Retina (tissue), 1 donor: ENCODE measurements at places on chromosomes 4 and X.

- no peak for DNase-seq
These were observed 13.6 kb upstream of the PDGFRA start for GRCh38 chr4:54215379-54216077.

DNA sequence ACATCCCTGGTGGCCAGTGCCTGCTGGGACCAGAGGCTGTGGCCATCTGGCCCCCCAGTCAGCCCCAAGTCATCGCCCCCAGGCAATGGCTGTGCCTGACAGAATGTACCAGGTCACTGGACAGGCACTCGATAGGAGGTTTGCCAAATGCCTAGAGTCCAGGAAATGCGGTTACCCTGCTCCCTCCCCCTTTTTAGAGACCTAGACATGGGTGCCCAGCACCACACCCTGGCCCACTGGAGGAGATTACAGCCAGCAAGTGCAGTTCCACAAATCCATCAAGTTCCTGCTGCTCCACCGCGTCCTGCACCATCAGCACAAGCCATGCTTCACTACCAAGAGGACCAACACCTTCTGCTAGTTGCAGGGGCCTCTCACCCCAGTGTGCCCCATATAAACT lies 16.2 kb upstream of the ZFX start:
- DNase-seq, result no peak

DNA sequence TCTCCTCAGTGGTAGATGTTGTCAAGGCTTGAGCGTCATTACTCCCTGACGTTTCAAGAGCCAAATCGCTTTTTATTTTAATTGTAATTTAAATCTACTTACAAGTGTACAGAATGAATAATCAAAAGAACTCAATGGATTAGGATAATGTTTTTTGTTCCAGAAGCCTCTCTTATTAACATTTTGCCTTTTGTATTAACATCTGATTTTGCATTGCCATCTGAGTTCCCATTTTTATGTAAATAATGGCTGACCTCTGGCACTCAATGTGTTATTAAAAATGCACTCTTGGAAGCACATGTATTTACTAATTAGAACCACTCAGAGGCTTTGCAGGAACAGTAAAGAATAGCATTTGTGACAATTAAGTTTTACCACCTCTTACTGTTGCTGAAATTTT lies 411.0 kb downstream of the EPHA5 start:
- no peak for DNase-seq

GRCh38 chr4:153242839-153243324 lies 38.6 kb downstream of the TRIM2 start:
- no peak for DNase-seq

GRCh38 chrX:105098201-105098600 lies 122.3 kb downstream of the TEX13A start:
- no peak for DNase-seq

DNA sequence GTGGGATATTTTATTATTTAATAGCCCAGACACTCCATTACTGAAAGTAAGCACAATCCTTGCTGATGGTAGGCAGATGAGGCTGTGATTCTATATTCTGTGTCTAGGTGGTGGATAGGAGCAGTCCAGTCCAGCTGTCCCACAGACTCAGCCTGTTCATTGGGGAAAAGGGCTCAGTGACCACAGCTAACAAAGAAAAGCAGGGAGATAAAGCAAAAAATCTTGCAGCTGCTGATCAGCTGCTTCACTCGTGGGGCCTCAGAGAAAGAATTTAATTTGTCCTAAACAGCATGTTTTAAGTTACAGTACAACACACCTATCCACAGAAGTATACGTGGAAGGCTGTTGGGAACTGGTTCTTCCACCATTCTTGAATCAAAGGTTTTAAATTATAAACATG lies 40.7 kb upstream of the ANK2 start:
- peak; percentile 19 for DNase-seq

GRCh38 chr4:128700659-128701350 lies 108.7 kb upstream of the JADE1 start:
- DNase-seq, result no peak

DNA sequence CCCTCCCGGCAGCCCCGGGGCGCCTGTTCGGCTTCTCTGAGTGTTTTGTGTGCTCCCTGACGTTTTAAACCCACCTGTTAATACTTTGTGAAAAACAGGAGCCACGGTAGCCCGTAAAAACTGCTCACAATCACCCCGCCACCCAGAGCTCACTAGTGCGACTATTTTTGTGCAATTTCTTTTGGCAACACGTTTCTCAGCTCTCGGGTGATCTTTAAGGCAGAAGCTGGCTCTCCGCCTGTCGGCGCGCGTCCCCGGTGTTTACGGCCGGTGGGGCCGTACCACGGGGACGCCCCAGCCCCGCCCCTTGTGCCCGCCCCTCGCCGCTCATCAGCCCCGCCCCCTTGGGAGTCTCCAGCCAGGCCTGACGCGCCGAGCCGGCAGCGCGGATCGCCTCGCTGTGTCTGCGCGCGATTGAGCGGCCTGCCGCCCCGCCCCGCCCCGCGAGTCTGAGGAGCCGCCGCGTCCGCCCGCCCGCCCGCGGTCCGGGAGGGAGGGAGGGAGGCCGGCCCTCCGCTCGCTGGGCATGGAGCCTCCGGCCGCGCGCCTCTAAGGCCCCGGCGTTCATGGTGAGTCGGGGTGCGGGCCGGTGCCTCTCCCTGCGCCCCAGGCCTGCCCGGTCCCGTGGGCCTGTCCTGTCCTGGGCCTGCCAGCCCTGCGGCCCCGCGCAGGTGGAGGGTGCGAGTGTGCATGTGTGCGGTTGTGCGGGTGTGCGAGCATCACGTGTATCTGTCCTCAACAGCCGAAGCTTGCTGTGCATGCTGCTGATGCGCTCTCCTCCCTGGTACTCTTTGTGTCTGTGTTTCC lies 56.2 kb upstream of the TADA2B start:
- peak; percentile 89 for DNase-seq

- DNase-seq, result no peak
These were observed 517.4 kb downstream of the RPA4 start for GRCh38 chrX:97401154-97401553.

DNA sequence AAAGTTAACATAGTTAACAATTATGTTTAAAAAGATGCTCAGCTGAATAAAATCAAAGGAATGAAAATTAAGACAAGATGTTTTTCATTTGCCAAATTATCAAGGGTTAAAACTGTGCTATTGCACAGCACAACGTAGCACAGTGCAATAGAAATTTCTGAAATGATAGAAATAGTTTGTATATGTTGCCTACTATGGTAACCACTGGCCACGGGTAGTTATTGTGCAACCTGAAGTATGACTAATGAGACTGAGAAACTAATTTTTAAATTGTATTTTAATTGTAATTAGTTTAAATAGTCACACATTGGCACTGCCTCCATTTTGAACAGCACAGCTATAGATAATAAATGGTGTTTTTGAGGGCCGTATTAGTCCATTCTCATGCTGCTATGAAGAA lies 343.1 kb upstream of the FAM241A start:
- DNase-seq, result no peak

- no peak for DNase-seq
These were observed 15.1 kb downstream of the REELD1 start for GRCh38 chr4:146229406-146229805.

DNA sequence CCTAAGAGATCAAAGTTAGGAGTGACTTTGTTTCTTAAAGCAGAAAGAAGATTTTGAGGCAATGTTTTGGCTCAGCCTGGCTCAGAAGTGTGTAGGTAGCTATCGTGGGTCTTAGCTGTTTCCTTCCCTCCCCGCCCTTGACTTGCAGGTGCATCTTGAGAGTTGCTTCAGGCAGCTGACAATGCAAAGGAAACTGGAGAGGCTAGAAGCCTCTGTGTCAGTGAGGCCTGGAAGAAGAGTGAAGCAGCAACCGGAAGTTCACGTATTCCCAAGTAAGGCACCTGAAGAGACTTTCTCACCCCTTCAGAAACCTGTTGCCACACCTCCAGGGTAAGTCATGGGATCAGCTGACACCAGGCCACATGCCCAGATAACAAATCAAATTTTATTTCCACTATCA lies 10.6 kb upstream of the XKRX start:
- no peak for DNase-seq

DNA sequence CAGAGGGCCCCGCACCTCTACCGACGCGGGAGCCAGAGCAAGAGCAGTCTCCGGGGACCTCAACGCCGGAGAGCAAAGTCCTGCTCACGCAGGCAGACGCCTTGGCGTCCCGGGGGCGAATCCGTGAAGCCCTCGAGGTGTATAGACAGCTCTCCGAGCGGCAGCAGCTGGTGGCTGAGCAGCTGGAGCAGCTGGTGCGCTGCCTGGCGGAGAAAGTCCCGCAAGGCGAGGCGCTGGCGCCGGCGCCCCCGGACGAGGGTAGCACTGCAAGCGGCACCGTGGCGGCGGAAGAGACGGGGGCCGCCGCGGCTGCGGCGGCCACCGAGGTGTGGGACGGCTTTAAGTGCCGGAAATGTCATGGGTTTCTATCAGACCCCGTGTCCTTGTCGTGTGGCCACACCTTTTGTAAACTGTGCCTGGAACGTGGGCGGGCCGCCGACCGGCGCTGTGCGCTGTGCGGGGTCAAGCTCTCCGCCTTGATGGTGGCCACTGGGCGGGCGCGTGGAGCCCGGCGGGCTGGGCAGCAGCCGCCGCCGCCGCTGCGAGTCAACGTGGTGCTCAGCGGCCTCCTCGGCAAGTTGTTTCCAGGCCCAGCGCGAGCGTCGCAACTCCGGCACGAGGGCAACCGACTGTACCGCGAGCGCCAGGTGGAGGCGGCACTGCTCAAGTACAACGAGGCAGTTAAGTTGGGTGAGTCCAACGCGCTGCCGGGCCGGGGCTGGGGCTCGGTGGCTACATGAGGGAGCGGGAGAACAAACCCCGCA lies 672 bp downstream of the LONRF3 start:
- peak; percentile 77 for DNase-seq

GRCh38 chr4:26751004-26751403 lies 109.6 kb upstream of the STIM2 start:
- no peak for DNase-seq

- DNase-seq, result no peak
These were observed 227.4 kb downstream of the MAPK10 start for GRCh38 chr4:86132468-86132867.

DNA sequence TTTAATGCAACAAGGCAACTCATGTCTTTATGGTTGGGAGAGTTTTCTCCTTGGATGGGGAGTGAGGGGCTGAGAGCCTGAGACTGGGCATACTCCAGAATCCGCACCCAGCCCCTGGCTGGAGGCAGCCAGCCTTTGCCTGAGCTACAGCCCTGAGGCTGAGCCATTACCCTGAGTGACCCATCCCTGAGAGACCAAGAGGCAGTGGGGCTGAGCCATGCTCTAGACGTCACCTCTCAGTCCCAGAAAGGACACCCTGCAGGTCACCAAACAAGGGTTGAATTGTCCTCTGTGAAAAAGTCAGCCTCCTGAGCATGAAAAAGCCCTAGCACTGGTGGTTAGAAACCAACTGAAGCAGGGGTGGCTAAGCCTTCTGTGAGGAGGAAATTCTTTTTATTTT lies 151.2 kb upstream of the GATB start:
- no peak for DNase-seq

- DNase-seq, result no peak
These were observed 50.0 kb upstream of the AFAP1 start for GRCh38 chr4:7989654-7990053.

- DNase-seq, result no peak
These were observed 5.8 kb downstream of the GATA1 start for GRCh38 chrX:48792219-48792618.
